ENCODE measurements at places on chromosomes 5 and 9. TPM values are rescaled to one million over a fixed set of nuclear protein-coding genes. Genes with fewer than 3 reads are reported as not detected.

FOXD1 gene
- total RNA-seq, result 0.12 TPM

DNA sequence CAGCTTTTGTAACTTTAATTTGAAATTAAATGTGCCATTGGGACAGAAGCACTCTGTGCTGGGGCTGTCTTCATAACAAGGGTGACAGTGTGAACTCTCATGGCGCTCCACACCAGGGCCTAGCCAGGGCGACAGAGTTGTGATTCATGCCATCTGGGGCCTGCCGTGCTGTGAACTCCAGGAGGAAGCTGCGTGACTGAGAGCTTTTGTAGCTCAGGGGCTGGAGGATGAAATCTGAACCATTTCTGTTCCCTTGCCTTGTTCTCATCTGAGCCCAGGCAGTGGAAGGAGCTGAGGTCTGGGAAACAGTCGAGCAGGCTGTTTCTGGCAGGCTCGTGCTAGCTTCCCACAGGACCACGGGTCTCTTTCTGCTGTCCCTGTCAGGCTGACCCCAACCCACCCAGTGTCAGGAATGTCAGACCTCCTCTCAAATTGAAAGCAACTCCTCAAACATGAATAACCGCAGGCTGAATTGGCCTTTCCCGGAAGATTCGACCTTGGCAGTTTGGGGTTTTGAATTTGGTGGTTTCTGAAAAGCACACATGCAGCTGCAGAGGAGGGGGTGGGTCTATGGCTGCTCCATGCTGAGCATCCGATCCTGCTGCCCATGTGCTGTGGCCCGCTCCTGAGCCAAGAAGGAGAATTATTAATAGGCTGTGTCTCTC is 69.2 kb upstream of the RPS23 start:
- DNase-seq, result no peak

DNA sequence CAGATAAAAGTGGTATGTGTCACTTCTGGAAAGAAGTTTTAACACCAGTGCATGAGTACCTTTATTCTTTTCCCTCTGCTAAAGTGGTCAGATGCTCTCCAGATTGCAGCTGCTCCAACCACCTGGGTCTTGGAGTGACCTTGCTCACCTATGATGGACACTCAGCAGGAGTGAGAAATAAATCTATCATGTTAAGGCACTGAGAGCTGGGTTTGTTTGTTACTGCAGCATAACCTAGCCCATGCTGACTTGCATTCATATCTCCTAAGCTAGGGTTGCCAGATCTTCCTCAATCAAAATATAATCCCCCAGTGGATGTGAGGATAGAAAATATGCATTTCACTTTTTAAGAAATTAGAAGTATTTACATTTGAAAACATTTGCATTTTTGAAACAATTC is 295.9 kb downstream of the AGTPBP1 start:
- DNase-seq, result no peak

DNA sequence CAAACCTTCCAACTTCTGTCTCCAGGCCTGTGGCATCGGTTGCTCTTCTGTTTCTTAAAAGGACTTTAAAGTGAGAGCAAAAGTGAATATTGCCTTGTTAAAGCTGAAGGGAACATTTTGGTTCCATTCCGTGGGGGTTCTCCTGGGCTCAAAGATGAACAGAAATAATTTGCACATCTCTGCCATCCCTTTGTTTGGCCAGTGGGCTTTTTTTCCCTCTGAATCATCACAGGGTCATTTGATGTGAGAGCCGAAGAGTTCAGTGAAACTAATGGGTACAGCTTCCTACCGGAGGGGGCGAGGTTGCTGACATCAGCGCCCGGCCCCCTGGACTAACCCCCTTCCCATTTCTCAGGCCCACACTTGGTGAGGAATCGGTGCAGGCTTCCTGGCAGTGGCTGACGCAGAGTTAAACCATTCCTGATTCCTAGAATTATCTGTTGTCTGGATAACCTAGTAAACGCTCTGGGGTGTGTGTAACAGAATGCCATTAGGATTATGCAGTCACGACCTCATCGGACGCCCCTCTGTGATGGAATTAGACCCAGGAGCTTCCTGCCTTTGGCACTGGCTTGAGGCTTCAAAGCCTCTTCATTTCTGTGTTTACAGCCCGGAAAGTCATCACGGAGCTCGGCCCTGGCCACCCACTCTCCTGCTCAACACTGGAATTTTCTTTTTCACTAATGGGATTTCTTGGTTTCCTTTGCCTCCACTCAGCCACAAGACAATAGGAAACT is 61.6 kb upstream of the RPL26L1 start:
- DNase-seq, result peak; percentile 78

Measured in neural progenitor cell (in vitro differentiated cells).